ENCODE measurements at places on chromosomes 7 and 10.

DNA sequence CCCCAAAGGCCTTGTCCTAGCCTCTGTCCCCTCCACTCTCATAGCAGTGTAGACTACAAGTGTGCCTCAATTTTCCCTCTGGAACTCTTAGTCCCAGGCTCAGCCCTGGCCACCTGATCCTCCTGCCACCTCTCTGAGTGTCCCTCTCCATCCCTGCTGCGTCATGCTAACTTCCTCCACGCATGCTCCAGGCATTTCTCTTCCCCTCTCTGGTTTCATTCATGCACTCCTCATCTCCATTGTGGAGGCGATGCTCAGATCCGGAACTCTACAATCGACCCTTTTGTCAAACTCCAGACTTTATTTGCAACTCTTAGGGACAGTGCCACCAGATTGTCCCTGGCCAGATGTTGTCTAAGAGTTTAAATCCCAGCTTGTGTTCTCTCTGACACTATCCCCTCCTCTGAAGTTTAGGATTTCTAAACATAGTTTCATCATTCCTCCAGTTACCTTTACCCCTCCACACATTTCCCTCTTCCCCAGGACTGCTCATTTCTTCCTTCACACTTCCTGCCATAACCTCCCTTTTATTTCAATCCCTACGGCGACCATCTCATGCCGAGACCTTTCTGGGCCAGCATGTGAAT lies 492.6 kb downstream of the PLXNA4 start:
- no peak for DNase-seq

- DNase-seq, result peak; percentile 11
These were observed 285.6 kb downstream of the HGF start for GRCh38 chr7:81484261-81484660.

- DNase-seq, result no peak
These were observed 5.5 kb upstream of the FIGNL1 start for GRCh38 chr7:50455658-50456057.

- no peak for DNase-seq
These were observed 32.7 kb upstream of the DLD start for GRCh38 chr7:107858280-107858679.

DNA sequence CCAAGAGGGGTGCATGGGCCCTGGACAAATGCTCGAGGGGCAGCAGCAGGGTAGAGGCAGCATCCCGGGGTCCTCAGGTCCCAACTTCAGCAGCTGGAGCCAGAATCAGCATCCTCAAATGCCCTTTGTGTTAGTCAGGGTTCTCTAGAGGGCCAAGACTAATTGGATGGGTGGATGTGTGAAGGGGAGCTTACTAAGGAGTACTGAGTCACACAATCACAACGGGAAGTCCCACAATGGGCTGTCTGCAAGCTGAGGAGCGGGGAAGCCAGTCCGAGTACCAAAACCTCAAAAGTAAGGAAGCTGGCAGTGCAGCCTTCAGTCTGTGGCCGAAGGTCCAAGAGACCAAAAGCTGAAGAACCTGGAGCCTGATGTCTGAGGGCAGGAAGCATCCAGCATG lies 162.9 kb upstream of the TCERG1L start:
- DNase-seq, result no peak

GRCh38 chr10:48627984-48628609 lies 23.2 kb upstream of the ARHGAP22 start:
- no peak for DNase-seq

- DNase-seq, result no peak
These were observed 32.6 kb upstream of the TECTB start for GRCh38 chr10:112250555-112250954.

DNA sequence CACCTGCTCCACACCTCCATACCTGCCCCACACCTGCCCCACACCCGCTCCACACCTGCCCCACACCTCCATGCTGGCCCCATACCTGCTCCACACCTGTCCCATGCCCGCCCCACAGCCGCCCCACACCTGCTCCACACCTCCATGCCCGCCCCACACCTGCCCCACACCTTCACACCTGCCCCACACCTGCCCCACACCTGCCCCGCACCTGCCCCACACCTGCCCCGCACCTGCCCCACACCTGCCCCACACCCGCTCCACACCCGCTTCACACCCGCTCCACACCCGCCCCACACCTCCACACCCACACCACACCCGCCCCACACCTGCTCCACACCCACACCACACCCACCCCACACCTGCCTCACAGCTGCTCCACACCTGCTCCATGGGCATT lies 53.0 kb downstream of the PARP12 start:
- no peak for DNase-seq

- DNase-seq, result no peak
These were observed 31.3 kb upstream of the ZNRF2 start for GRCh38 chr7:30252885-30253795.

GRCh38 chr10:1255118-1255517 lies 198.9 kb downstream of the WDR37 start:
- DNase-seq, result no peak
